Uterus (tissue), 4 donors: ENCODE measurements at places on chromosomes 5 and 9.

DNA sequence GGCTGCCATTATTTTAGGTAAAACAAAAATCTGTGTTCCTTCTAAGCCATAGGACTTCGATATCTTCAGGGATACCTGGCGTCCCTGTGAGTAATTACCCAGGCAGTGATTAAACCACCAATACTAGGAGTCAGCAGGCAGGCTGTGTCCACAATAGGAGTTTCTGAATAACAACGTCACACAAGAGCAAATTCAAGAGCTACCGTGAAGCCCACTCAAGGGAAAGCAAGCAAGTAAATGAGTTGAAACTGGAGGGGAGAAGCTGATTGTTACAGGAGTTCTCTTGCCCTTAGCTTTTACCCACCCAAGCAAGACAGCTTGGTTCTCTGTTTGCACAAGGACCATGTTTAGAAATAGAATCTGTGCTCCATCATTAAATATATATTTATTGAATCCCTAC lies 50.8 kb downstream of the SEMA5A start:
- no peak for DNase-seq
- no peaks in the 10 kb centered on the region for H3K27me3 ChIP-seq
- no peaks in the 10 kb centered on the region for H3K4me1 ChIP-seq
- H3K4me3 ChIP-seq, result no peak overlapping the region
- H3K36me3 ChIP-seq, result no peaks in the 10 kb centered on the region

DNA sequence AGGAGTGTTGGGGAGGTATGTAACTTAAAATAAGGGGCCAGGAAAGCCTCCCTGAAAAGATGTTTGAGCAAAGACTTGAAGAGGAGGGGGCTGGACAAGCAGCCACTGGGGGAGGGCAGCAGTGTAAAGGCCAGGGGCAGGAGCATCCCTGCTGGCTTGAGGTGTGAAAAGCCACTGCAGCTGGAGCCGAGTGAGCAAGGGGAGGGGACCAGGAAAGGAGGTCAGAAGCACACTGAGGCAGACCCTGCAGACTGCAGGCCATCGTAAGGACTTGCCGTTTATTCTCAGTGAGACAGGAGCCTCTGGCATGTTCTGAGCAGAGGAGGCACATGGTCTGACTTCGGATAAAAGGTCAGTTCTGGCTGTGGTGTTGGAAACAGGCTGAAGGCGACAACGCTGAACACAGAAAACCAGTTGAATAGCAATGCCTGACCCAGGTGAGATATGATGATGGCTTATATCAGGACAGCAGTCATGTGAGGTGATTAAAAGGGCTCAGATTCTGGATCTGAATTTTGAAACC lies 10.2 kb upstream of the ERGIC1 start:
- H3K4me1 ChIP-seq, result no peaks in the 10 kb centered on the region
- H3K27ac ChIP-seq, result no peak overlapping the region
- DNase-seq, result no peak
- no peaks in the 10 kb centered on the region for H3K27me3 ChIP-seq
- H3K36me3 ChIP-seq, result no peaks in the 10 kb centered on the region
- H3K4me3 ChIP-seq, result no peak overlapping the region

- no peak for DNase-seq
- H3K4me1 ChIP-seq, result no peaks in the 10 kb centered on the region
- H3K36me3 ChIP-seq, result no peaks in the 10 kb centered on the region
- H3K27ac ChIP-seq, result no peak overlapping the region
Measured at GRCh38 chr5:176700239-176700847, 53.1 kb downstream of the TSPAN17 start.

- no peak overlapping the region for H3K27ac ChIP-seq
- no peak for DNase-seq
- H3K36me3 ChIP-seq, result no peaks in the 10 kb centered on the region
- no peaks in the 10 kb centered on the region for H3K4me1 ChIP-seq
- no peaks in the 10 kb centered on the region for H3K27me3 ChIP-seq
Measured at GRCh38 chr5:98096155-98096554, 677.3 kb upstream of the RGMB start.

DNA sequence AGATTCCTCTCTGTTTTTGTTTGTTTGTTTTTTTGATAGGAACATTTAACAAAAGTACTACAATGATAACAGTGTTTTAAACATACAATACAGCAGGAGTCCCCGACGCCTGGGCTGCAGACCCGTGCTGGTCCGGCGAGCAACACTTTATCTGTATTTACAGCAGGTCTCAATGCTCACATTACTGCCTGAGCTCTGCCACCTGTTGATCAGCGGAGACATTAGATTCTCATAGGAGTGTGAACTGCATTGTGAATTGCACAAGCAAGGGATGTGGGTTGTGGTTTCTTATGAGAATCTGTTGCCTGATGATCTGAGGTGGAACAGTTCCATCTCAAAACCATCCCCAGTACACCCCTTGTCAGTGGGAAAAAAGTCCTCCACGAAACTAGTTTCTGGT lies 1068.5 kb upstream of the CDH10 start:
- DNase-seq, result no peak
- H3K4me1 ChIP-seq, result no peaks in the 10 kb centered on the region
- H3K27ac ChIP-seq, result no peak overlapping the region
- H3K4me3 ChIP-seq, result no peak overlapping the region
- H3K36me3 ChIP-seq, result no peaks in the 10 kb centered on the region

DNA sequence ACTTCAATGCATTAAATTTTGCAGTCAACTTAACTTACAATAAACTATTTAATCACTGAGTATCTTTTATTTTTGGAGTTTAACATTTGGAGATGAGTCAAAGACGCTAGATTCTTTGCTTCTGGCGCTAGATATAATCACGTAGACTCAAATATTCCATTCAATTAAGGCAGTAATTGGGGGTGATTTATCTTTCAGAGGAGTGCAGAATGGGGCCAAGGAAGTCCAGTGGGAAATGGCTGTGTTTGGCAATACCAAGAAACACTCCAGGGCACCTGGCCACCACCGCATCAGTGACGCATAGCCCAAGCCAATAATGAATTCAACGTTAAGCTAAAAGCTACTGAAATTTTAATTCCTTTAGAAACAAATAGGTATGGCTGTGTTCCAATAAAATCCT lies 81.2 kb downstream of the PHAX start:
- H3K36me3 ChIP-seq, result no peaks in the 10 kb centered on the region
- H3K27me3 ChIP-seq, result no peaks in the 10 kb centered on the region
- DNase-seq, result no peak
- no peak overlapping the region for H3K27ac ChIP-seq
- no peak overlapping the region for H3K4me3 ChIP-seq
